GM04503 (cell line): ENCODE measurements at places on chromosomes 7 and 10.

GRCh38 chr10:86295791-86296190, 70.8 kb downstream of the GRID1 start:
- DNase-seq: no peak

DNA sequence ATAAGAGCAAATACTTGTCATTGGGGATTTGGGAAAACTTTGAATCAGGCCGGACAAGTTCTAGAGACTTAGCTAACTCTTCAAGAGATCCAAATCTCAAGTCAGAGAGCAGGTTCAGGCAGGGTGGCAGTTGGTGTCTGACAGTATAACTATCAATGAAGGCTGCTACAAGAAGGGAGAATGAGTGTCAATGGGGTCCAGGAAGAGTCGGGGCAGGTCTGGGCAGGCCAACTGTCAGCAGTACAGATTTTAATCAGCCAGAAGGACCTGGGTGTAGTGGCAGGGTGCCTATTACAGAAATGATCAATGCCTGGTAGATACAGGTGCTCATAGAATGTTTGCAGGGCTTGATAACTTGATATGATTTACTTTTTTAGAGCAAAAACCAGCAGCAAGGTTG, 751.1 kb downstream of the GRM8 start:
- no peak for DNase-seq

GRCh38 chr10:98489561-98490481, 43.1 kb upstream of the HPS1 start:
- DNase-seq: no peak

DNA sequence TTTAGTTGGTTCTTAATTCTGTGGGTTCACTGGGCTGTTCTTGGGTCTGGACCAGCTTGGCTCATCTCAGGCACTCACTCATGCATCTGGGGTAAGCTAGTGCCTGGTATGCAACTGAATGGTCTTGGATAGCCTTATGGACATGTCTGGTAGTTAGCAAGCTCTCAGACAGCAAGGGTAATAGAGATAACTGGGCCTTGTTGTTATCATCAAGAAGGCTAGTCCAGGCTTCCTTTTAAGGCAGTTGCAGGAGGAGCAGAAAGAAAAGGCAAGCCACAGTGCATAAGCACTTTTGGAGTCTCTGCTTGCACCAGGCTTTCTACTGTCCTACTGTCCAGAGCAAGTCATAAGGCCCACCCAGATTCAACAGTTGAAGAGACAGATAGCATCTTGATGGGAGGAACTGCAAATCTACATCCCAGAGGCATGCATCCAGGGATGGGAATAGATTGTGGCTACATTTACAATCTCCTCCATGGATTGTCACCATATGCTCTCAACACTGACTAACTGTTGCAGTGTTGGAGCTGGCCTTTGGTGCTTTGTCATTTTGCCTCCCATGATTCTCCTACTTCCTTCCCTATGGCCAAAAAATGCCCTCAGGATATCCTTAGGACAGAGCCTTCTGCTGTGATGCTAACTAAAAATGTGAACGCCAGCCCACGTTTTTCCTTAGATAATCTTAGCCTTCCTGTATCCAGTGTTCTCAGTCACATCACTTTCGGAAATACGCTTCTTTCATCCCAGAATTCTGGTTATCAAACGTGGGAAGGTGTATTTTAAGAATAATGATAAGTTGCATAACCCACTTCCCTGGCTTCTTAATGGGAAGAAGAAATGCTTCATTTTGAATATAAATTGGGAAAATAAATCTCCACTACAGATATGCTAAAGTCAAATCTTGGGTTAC, 3.6 kb downstream of the GIMAP4 start:
- DNase-seq: no peak

GRCh38 chr10:132298038-132298881, 9.5 kb downstream of the STK32C start:
- DNase-seq: no peak

GRCh38 chr7:151662251-151662826, 142.6 kb upstream of the RHEB start:
- DNase-seq: peak; percentile 53

- DNase-seq: no peak
Observed at GRCh38 chr7:311796-312195, 21.8 kb downstream of the FOXL3 start.

DNA sequence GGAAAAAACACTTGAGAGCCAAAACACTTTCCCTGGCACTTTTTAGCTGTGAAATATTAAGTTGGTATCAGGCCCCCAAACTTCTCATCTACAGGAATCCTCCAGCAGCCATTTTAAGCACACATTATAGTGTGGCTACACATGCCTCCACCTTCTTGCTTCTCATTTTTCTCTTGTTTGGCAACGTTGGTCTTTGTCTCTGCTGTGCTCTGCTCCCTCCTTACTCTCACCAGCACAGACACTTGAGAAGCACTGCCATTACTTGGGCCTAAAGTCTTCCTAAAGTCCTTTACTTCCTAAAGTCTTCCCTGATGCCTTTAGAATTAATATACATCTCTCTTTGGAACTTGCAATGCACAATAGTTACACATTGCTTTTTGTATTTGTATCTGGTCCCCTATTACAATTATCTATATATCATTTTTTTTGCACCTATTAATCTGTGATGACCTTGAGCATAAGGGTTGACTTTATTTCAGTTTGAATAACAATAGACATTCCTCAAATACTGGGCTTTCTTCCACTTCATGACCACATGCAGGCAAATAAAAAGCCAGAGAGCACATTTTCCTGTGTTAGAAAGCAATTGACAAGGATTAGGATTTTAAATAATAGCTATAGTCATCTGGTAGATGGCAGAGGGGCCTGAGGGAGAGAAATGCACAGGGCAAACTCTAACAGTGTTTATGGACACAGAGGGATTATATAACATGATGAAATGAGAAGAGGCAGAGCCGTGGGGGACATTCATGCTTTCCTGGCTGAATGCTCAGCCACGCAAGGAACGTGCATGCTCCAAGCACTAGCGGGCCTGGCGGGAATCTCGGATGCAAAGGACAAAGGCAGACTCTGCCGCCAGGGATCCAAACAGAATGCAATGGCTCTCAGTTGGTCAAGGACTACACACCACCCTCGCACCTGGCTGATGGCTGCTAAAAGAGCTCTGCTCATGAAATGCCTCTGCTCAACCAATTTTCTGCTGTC, 99.3 kb downstream of the CDC14C start:
- no peak for DNase-seq

- DNase-seq: no peak
Observed at GRCh38 chr10:6170638-6171037, 32.1 kb upstream of the PFKFB3 start.

DNA sequence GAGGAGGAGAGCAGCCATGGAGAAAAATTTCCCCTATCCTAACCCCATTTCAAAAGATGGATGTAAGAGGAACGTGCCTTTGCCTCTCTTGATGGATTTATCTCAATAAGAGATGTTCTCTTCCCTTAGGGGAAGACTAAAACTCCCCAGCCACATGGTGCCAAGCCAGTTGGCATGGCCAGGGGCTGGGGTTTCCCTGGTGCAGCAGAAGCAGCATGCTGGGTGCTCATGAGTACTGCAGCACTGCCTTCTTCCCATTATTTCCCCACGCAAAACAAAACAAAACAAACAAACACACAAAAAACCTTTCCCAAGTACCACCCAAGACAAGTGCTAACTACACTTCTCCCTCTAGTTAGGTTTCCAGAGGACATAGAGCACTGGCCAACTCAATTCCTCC, 97.2 kb downstream of the DOCK4 start:
- no peak for DNase-seq

DNA sequence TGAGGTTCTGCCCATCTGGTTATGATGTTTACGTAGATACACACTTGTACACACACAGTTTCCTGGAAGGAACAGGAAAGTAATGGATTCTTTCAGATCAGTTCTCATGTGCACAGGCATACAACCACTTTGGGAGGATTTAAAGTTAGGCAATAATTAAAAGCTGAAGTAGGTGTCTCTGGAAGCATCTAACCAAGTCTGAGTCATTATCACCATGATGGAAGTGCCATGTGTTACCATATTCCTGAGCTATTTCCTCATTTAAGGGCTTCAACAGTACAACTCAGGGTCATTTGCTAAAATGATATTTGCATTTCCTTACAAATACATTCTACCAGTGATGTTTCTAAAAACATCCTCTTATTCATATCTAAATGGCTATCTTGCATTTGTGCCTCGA, 41.4 kb upstream of the BET1 start:
- no peak for DNase-seq

DNA sequence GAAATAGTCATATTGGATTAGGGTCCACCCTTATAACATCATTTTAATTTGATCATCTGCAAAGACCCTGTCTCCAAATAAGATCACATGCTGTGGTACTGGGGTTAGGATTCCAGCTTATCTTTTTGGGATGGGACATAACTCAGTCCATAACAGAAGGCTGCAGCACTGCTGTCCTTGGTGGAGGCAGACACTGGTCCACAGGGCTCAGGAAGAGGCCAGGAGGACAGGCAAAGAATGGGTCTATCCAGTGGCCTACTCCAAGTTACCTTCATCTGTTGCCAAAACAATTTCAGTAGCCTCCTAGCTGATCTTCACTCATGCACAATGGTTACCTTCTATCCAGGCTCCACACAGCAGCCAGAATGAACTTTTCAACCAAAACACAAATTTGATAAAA, 387.0 kb downstream of the GRID1 start:
- DNase-seq: no peak

DNA sequence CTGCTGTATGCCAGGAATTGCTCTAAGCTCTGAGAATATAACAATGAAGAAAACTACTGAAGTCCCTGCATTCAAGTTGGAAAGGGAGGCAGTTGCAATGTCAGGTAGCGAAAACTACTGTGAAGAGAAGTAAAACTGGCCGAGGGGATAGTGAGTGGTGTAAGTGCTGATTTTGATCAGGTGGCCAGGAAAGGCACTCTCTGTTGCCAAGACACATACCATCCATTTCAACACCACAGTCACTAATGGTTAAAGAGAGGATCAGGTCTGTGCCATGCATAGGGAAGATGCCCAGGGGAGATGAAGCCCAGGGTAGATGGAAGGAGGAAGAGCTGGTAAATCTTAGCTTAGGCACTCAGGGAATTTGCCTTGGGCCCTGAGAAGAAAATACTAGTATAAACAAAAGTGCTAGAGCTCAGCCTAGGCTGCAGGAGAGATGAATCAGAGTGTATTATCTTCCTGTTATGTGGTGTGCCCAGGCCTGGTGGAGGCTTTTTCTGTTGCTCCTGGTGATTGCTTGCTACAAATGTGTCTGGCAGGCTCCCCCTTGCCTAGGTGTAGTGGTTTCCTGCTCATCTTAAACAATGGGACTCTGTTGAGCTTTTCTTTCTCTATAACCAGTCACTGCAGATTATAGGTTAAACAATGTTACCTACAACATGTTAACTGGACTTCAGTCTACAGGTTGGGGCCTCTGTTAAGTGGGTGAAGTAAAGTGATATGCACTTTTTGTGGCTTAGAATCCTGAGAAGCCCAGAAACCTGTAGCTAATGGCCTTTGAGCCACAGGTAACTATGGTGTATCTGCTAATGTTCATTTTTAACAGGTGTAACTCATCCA, 125.5 kb downstream of the LRRC4 start:
- peak; percentile 26 for DNase-seq

DNA sequence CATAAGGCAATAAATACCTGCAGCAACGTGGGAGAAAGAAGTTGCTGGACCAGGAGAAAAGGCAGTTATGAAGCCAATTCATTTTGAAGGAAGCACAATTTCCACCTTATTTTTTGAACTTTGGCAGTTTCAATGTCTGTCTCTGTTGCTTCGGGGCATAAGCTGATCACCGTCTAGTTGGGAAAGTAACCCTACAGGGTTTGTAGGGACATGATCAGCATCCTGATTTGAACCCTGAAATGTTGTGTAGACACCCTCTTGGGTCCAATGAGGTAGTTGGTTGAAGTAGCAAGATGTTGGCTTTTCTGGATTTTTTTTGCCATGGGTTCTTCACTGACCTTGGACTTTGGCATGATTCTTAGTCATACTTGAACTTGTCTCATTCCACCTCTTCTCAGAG, 13.0 kb downstream of the DUSP5 start:
- DNase-seq: no peak

GRCh38 chr7:23597094-23598091, at the start of gene CCDC126:
Gene CCDC126, plus strand, starts transcription at chr7:23597382. Its CDS starts 13,934 bp downstream, at chr7:23611316.
- peak; percentile 53 for DNase-seq

DNA sequence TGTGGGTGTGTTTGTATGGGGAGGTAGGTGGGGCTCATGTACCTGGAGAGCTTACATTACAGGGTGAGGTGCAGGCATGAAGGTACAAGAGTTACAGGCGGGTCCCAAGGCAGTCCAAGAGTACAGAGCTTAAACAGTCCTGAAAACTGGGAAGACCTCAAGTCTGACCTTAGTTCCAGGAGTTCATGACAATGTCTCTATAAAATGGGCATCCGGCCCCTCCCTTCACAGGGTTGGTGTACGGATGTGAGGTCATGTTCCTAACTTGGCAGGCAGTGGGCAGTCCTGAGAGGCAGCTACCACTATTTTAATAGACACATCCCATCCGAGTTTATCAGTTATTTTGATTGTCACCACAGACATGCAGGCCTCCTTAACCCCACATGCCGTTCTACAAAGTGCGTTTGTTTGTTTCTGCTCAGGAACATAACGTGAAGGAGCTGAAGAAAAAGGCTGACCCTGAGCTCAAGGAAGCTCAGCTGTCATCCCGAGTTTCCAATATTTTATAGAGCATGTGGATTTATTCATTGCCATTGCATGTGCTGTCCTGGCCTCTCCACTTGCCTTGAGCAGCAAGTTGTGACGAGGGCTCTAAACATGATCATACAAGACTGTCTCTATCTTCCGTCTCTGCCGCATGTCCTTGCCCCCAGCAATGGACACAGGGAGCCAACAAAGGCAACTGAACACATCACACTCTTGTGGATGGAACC, 647.5 kb upstream of the IGFBP3 start:
- DNase-seq: no peak

GRCh38 chr7:29478687-29479240, 84.9 kb upstream of the PRR15 start:
- no peak for DNase-seq

DNA sequence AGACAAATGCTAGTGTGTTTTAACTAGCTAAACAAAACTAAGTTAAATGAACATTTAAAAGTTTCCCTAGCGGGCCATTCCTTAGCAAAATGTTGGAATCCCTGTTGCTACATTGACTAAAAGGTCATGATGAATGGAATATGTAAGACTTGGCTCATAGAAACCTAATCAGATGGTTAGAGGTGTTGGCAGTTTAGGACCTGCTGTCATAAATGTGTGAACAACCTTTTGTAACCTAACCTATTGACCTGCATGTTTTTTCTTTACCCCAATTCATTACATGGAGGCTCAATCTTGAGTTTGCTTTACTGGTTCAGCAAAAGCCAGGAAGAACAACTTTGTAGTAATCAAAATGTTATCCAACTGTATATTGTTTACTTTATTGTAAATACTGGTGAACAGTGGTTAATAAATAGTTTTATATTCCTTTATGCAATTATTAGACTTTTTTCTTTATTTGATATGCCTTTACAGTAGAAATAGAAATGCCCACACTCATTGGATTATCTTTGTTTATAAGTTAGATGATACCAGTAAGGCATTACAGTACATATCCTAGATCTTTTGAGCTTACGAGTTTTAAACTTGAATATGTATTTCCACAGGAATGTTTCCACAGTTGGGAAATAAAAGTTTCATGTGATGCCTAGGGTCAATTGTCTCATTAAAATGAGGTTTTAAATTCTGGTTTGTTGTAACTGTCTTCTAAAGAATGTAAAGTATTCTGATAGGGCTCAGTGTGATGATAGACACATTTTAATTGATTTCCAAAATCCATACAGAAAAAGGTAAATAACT, 11.6 kb downstream of the CBX3 start:
- no peak for DNase-seq

- no peak for DNase-seq
Observed at GRCh38 chr7:112748381-112748780, 41.8 kb downstream of the TMEM168 start.

GRCh38 chr7:159204664-159205063, 60.0 kb upstream of the VIPR2 start:
- no peak for DNase-seq

GRCh38 chr10:65548001-65548400, 1377.8 kb upstream of the LRRTM3 start:
- DNase-seq: no peak
